ENCODE measurements at places on chromosomes 2 and 18.

DNA sequence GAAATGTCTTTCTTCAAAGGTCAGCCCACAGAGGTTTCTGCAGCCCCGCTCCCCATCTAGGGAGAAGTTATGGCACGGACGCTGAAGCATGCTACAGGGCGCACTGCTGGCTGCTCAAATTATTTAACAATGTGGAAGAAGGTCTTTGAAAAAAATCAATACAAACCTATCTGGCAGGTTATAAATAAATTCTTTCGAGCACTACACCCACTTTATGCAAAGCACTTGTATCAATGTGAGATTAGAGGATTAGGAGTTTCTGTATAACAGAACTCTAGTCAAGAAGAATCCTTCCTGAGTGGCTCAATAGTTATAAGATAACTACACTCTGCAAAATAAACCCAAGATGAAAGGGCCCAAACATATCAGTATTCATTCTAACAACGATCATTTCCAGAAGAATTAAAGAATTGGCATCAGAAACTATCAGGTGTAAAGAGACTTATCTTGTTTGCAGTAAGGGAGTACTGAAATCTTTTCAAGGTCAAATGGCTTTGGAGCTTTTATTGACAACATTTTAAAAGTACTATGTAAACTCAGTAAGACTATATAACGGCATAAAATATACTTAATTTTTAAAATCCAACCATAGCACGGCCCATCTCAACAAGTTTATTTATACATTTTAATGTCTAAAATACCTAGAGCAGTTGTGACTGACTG lies 103.0 kb upstream of the DNMT3A start:
- DNase-seq: no peak

DNA sequence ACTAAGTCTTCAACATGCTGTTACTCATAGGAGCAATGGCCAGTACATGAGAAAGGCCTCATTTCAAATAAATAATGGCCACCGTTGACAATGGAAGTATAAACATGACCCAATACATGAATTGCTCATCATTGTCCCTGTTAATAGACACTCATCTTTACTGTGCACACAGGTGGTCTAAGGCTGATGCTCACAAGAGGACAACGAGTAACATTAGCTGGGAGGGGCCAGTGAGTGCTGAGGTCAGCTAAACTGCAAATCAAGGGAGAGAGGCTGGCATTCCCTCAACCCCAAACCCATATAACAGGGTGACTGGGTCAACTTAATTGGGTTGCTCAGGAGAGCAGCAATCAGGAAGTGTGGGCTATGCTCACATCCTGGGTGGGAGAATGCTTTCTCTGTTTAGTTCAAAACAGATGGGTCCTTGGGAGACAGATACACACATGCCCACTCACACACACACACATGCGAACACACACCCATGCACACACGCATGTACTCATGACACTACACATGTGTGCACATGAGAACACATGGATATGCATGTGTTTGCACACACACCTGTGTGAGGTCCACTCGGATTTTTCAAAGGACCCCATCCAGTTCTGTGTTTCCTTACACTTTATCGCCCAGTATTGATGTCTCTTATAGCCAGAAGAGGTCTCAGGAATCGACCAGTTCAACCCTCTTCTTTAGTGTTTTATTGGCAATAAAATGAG lies 172.0 kb downstream of the INHBB start:
- no peak for DNase-seq

- DNase-seq: no peak
These were observed 115.6 kb upstream of the RMDN2 start for GRCh38 chr2:37809525-37809924.

DNA sequence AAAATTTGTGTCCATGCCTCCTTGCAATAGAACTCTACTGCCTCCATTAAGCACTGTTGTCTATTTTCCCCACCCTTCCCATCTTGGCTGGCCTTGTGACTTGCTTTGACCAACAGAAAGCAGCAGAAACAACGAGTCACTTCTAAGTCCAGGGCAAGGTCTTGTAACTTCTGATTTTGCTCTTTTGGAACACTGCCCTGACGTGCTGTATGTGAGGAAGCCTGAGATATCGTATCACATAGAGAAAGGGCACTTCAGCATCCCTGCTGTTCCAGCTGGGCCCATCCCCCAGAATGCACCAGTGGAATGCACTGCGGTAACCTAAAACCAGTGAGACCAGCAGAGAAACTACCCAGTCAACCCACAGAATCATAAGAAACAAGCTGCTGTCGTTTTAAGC lies 28.1 kb downstream of the NCKAP1 start:
- no peak for DNase-seq

GRCh38 chr18:57998461-57998860 lies 45.6 kb upstream of the NEDD4L start:
- DNase-seq: no peak

DNA sequence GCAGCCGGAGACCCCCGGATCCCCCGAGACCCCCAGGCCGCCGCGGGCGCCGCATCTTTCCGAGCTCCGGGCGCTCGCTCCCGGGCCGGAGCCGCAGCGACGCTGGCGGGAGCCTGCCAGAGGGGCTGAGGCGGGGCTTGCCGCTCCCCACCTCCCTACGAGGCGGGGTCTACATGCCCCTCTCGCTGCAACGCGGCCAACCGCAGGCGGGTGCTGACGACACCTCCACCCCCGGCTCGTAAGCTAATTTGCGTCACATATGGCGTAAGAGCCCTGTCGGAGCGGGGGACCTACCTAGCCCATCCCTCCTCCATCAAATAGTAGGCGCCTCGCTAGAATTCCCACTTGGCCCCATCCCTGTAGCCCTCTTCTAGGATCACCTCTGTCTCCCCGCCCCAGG lies at the start of gene PTPRN:
Gene PTPRN, minus strand, starts transcription at position 124 of the 400 bp plus-strand sequence. Its CDS starts 69 bp downstream, at position 55.
- no peak for DNase-seq

GRCh38 chr18:35635170-35635569 lies 53.6 kb downstream of the GALNT1 start:
- no peak for DNase-seq

All from activated T-cell treated with anti-CD3 and anti-CD28 coated beads, Interleukin-2, amount 50 U/mL, for 72 hours (primary cell).